ENCODE measurements at places on chromosomes 3 and 15.

DNA sequence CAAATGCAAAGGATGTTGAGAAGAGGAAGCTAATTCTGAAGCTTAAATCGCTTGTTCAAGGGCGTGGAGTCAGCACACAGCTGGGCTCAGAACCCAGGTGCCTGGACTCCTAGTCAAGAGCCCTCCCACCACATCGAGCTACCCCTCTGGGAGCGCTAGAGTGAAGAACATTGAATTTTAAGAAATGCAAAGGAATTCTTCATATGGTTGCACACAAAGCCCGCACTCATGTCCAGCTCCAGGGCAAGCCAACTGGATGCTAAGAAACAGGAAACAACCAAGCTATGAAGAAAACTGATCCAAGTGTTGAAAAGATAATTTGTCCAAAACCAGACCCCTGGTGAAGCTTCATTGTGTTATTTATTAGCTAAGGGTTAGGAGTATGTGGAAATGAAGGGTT, 122.3 kb downstream of the ALDH1A2 start:
- no peak for DNase-seq

- peak; percentile 23 for DNase-seq
Measured at GRCh38 chr15:69225355-69226022, 65.1 kb downstream of the GLCE start.

GRCh38 chr3:117962750-117963149, 1071.9 kb downstream of the IGSF11 start:
- DNase-seq = no peak

DNA sequence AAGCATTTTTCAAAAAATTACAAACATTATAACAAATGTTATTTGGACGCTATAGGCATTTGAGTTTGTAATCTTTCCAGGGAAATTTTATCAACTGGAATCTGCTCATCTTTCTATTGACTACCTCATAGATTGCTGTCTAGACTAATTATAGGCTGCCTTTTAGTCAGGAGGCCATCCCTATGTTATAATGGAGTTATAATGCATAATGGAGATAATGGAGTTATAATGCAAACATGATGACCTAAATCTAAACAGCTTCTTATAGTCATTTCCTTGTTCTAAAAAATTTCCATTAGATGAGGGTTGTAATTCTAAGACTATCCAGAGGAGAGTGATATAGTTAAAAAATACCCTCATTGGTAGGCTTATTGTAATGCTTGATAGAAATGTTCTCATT, 226.4 kb downstream of the SI start:
- DNase-seq = no peak

DNA sequence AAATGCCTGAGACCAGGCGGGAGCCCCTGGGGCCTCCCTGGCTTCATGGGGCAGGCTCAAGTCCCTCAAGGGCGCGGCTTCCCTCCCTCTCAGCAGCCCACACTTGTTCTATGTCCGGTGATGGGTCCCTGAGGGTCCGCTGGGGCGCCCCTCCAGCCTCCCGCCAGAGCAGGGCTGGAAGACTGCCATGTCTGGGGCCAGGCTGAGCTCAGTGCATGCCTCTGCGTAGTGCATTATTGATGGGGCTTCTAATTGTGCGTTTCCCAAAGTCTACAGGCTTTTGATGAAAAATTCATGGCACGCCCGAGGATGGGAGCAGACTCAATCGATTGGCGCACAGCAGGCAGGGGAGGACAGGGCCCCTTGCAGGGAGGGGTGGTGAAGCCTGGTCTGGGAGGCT, 51.3 kb downstream of the CYP11A1 start:
- no peak for DNase-seq

- DNase-seq = no peak
Measured at GRCh38 chr3:151204530-151205402, 1.8 kb upstream of the GPR171 start.

- no peak for DNase-seq
Measured at GRCh38 chr15:96183867-96184266, 146.6 kb upstream of the NR2F2 start.

DNA sequence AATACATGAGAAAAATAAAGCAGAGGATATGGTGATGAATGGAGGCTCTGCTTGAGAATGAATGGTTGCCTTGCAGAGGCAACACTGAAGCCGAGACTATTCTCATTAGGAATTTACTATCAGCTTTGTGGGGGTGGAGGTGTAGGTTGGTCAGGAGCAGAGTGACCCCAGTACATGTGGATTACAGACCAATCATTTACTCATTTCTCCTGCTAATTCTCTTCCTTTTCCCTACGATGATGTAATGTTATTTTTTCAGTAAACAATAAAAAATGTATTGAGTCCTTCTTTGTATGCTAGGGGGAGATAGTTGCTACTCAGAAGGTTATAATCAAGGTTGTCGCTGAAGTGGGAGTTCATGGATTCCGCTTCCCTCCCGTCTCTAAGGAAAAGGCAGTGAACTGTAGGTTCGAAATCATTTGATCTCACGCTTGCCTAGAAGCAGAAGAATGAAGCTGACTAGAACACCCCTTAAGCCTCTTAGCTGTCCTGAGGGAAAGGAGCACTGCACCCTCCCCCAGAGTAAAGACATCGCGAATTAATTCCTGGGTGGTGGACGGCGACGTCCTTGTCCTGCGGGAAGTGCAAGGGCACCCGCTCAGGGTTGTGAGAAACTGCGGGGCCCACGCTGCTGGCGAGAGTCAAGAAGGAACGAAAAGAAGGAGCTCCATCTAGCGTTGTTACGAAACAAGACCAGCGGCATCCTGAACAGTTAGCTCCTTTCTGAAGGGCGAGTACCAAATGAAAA, 213.2 kb upstream of the PFN2 start:
- peak; percentile 78 for DNase-seq

DNA sequence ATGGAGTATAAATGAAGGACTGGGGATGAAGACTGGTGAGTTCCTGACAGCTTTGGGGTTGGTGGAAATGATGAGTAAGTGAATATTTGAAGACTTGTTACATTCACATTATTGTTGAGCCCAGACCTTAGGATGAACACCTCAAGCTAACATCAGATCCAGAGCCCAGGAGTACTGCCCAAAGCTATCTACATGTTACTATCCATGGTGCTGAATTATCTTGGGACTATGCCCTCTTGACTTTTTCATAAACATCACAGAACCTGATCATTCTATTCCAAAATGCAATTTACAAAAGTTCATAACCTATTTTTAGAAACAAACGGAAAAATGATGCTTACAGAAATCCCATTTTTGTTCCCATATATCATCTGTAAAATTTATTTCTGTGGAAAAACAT, 613.3 kb downstream of the TUSC7 start:
- DNase-seq = no peak
